ENCODE measurements at places on chromosomes 5 and 9.
A peak's percentile ranks its signal among the peaks of the same experiment; 100 is the strongest.

DNA sequence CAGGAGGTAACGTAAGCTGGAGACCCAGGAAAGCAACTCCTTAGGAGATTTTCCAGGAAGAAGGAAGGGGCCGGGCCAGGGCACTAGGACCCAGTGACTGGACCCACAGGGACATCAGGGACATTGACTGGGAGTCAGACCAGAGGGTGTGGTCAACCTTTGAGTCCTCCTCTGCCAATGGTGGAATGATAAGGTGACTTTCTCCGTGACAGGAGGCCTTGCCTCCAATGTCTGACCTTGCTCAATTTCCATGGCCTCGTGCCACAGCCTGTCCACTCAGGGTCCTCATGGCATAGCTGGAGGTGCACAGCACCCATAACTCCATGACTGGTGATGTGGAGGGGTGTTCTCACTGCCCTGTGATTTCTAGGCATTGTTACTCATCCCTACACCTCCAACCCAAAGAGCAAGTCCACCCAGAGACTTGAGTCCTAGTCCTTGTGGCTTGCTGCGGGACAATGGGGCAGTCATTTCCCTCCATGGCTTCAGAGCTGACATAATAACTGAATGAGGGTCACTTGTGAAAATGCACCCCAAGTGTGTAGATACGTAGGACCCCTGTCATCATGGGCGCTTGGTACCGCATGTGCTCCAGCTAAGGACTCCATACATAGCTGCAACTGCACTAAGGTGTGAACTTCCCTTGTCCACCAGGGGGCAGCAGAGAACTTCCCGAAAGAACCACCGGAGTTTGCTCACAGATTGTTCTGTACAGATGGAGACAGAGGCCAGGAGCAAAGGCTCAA lies 4.1 kb upstream of the AMBP start:
- peak; percentile 92 for DNase-seq

DNA sequence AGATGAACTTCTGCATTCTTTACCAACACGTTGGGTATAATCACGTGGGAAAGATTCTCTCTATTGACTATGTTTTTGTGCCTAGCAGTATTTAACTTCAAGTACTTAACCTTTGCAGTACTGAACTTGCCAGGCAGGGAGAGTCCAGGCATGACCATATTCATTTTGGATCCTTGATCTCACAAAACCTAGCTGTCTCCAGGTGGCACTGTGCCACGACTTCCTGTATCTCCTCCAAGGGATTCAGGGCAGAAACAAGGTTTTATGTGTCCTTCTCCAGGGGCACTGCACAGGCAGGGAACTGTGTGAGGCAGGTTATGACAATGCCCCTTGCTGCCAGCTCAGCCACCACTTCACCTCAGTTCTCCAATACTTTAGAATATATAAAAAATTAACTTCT lies 11.7 kb upstream of the IFNA5 start:
- no peak for DNase-seq

DNA sequence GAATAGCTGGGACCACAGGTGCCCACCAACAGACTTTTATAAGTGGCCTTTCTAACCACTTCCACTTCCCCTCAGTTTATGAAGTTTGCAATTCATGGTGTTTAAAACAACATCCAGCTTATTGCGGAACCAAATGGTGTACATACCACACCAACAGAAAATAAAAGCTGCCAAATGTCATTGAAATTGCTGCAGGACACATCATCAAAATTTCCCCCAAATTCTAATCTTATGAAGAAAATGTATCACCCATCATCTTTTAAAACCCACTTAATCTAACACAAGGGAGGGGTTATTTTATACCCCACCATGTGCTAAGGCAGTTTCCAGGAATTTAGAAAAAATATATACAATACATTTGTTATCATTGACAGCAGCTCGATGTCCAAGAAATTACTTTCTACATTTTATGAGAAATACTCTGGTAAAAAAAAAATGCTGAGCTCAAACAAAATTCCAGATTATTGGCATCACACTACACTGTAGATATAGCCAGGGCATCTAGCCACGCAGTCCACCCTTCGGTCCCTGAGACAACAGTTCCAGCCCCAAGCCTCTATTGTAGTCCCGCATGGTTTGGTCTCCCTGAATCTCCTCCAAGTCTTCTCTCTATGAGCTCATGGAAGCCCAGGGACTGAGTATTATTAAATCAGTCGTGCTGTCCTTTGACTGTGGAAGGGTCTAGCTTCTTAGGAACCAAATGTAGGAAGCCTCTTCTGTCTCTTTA lies 372.8 kb upstream of the SLC30A5 start:
- DNase-seq, result no peak

DNA sequence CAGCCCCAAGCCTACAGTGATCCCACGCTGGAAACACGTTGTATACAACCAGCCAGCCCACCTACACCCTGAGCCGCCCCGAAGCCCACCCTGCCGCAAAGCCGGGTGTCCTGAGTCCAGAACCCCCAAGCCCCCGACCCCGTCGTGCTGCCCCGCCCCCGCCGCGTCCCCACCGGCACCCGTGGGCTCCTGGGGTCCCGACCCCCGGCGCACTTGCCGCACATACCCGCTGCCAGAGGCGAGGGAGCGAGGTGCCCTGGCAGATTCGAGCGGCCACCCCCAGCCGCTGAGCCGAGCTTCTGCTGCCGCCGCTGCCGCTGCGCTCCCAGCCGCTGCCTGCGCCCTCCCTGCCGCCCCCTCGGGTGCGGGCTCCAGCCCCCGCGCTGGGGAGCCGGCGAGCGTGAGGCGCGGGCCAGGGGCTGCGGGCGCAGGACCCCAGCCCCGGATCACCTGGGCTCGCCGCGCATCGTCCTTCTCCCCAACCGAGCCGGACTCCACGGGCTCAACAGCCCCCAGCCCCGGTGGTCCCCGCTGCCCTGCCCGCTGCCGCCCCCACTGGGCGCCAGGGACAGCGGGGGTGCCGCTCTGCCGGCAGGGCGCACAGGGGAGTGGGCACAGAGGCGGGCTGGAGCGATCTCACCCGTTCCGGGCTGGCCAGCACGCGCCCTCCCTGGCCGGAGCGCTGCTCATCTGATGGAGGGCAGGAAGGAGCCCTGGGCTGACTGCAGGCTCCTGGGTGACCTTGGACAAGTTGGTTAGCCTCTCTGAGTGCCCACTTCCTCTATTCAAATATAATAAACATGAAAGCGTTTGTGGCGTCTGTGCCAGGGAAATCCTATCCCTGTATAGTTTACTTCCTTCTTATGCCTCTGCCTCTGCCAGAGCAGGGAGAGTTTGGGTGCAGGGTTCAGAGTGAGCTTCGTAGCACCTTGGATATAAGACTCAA lies at the start of gene HTR4:
Gene HTR4, minus strand, starts transcription at position 692 of the 946 bp plus-strand sequence. CDS start 17,513 bp downstream, outside the sequence.
- DNase-seq, result peak; percentile 28

- no peak for DNase-seq
These were observed 87.4 kb downstream of the TEK start for GRCh38 chr9:27196383-27196782.

DNA sequence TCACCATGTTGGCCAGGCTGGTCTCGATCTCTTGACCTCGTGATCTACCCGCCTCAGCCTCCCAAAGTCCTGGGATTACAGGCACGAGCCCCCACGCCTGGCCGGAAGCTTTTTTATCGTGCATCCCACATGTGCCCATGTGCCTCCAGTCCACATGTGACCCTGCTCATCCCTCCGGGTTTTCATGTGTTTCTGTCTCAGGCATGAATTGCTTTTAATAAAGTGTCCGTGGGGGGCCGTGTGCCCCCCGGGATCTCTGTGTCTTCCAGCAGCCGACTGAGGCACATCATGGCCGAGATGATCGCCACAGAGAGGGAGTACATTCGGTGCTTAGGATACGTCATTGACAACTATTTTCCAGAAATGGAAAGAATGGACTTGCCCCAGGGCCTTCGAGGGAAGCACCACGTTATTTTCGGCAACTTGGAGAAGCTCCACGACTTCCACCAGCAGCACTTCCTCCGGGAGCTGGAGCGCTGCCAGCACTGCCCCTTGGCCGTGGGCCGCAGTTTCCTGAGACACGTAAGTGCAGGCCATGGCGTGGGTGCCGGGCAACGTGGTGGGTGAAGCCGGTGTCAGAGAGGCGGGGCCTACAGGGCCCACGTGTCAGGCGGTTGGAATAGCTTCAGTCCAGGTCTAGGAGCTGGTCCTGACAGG lies 22.1 kb upstream of the LRRC14B start:
- DNase-seq, result no peak

DNA sequence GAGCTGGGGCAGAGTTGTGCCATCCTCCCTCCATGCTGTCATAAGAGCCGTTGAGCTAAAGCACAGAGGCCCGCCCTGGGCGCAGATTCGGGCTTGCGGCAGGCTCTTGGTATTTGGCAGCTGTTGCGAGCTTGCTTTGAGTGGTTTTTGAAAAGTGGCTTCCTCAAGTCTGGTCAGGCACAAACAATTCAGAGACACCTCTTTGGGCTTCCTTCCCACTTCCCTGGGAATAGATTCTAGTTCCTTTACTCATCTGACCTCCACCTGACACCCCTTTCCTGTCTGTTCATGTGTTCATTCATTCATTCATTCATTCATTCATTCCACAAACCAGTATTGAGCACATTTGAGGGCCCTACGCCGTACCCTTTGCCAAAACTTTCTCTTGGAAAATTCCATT lies 27.4 kb downstream of the NCS1 start:
- no peak for DNase-seq

- no peak for DNase-seq
These were observed 133.3 kb upstream of the ELL2 start for GRCh38 chr5:96094904-96095303.

- peak; percentile 16 for DNase-seq
These were observed 8.9 kb downstream of the ATG10 start for GRCh38 chr5:81980598-81981260.

GRCh38 chr9:135376511-135377265 lies 102.9 kb upstream of the PPP1R26 start:
- DNase-seq, result no peak

GRCh38 chr9:36772449-36773403 lies 200.0 kb downstream of the MELK start:
- DNase-seq, result no peak

DNA sequence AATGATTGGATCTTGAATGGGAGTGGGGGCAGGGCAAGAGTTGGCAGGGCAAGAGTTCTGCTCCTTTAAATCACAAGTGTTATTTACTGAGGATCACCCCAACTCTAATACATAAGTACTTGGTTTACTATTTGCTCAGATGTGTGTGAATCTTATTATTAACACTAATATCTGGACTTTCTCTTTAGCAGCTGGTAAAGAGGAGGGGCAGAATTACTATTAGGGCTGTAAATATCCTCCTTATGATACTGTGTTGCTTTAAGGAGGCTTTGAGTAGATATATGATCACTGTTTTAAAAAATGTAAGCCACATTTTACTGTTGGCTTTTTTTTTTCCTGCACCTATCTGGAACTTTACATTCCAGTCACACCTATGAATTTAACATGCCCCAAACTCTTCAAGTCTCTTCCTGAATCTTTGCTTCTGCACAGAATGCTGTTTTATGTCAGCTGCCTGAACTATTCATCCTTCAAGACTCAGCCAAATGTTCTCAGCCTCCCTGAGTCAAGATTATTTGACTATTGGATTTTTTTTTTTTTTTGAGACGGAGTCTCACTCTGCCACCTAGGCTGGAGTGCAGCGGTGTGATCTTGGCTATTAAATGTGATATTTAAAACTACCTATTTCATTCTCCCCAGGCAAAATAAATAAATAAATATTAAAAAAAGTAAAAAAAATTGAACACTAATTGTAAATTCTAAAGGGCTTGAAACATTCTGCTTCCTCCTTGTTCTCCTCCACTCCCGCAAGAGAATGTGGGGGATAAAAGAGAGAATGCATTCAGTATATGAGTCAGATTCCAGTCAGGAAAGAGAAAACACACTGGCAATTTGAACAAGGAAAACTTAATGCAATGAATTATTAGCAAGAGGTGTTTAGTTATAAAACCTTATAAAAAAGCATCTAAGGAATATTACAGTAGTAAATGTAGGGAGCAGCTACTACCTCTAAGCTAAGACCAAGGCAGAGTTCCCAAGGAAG lies 99.3 kb downstream of the FOCAD start:
- no peak for DNase-seq

DNA sequence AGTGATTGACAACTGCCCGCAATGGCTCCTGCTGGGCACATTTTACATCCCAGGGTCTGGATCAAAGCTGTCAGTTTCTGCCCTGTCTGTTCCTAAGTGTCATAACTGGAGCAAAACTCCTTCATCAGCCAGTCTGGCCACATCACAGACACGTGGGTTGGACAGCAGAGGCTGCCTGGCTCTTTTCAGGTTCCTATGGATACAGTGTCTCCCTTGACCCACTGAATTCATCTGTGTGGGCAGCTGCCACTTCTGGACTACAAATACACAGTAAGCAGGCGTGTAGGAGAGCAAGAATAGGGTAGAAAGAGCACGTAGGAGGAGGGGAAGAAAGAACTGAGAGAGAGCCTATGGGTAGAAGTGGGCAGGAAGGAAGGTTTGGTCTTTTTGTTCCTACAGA lies 238.0 kb downstream of the ENC1 start:
- DNase-seq, result no peak

GRCh38 chr9:134624621-134625181 lies 16.9 kb upstream of the COL5A1 start:
- DNase-seq, result peak; percentile 2

DNA sequence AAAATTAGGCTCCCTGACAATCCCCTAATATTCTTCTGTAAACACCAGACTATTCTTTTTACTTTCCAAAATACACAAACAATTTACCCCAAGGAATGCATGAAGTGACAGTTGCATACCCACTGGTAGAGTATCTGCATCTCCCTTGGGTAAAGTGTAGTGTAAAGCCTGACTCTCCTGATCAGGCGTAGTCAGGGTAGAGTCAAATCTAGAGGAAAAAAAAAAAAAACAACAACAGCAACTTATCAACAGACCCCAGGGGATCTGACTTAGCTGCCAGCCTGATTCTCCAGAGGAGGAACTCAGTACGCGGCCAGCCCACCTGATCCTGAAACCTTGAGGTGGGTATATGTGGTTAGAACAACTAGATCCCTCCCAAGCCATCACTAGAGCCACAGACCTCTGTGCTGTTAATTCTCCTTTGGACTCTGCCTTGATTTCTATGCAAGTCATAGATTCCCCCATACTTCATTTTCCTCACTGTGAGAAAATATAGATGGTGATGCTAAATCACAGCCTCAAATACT lies 61.0 kb downstream of the ZNF608 start:
- no peak for DNase-seq

- DNase-seq, result peak; percentile 14
These were observed 83.9 kb upstream of the GRAMD2B start for GRCh38 chr5:126339215-126339805.

- DNase-seq, result no peak
These were observed 115.4 kb upstream of the KLF9 start for GRCh38 chr9:70529833-70530232.

- DNase-seq, result no peak
These were observed 68.8 kb upstream of the SSBP2 start for GRCh38 chr5:81819556-81820317.

GRCh38 chr5:38641003-38641402 lies 84.6 kb upstream of the LIFR start:
- DNase-seq, result no peak

GRCh38 chr9:33348998-33349397 lies 53.4 kb downstream of the AQP7 start:
- no peak for DNase-seq
